ENCODE measurements at places on chromosomes 11 and 22.

DNA sequence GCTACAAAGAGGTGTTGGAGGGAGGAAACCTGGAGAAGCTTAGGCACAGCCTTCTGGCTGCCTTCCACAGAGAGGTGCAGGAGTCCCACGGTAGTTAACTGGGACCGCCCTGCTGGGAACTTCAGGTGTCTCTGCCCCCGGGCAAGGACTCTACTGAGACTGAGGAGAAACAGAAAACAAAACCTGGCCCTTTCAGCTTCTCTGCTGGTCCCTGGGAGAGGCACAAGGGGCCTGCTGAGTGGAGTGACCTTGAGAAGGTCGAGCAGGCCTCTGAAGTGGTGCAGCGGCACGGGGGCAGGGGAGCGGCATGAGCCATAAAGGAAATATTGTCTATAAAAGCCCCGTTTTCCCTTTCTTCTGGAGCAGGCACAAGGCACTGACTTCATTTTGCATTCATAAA, 38.9 kb downstream of the NTM start:
- DNase-seq: no peak

DNA sequence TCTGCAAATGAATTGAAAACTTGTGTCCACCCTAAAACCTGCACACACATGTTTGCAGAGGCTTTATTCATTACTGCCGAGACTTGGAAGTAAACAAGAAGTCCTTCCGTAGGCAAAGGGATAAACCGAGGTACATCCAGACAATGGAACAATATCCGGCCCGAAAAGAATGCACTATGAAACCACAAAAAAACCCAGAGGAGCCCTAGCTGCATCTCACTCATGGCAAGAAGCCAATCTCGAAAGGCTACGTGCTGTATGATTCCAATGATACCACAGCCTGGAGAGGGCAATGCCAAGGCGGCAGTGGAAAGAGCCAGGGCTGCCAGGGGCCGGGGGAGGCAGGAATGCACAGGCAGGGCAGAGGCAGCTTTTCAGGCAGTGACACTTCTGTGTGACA, 3.2 kb upstream of the MRPL23 start:
- DNase-seq: no peak

- no peak for DNase-seq
Measured at GRCh38 chr22:17060126-17060525, 24.7 kb upstream of the IL17RA start.

DNA sequence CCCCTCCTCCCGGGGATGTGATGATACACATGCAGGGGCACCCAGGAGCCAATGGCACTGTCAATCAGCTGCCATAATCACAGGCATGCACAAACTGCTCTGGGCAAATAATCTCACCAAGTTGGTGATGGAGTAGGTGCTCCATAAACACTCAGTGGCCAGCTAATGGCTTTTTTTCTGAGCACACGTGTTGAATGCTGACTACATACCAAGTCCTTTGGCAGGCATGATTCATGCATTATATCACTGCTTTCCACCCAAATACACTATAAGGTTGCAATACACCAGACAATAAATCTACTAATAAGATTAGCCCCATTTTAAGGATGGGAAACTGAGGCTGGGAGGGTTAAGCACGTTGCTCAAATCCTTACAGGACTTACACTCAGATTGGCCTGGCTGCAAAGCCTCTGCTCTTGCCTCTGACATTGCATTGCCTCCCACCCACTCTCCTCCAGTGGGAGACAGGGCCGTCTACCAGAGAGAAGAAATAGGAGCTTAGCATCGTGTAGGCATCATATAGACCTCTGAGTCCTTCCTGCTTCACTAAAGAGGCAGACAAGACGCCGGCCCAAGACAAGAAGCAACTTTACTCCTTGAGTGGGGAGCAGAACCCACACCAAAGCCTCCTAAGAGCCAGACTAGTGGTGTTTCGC, 32.7 kb upstream of the ACCSL start:
- no peak for DNase-seq

- DNase-seq: no peak
Measured at GRCh38 chr22:50576070-50576469, 2.2 kb downstream of the CPT1B start.

- no peak for DNase-seq
Measured at GRCh38 chr11:20342347-20343141, 21.0 kb upstream of the HTATIP2 start.

- DNase-seq: no peak
Measured at GRCh38 chr11:62400281-62400680, 18.6 kb upstream of the SCGB1A1 start.

- no peak for DNase-seq
Measured at GRCh38 chr11:121467471-121467870, 14.7 kb upstream of the SORL1-AS1 start.

DNA sequence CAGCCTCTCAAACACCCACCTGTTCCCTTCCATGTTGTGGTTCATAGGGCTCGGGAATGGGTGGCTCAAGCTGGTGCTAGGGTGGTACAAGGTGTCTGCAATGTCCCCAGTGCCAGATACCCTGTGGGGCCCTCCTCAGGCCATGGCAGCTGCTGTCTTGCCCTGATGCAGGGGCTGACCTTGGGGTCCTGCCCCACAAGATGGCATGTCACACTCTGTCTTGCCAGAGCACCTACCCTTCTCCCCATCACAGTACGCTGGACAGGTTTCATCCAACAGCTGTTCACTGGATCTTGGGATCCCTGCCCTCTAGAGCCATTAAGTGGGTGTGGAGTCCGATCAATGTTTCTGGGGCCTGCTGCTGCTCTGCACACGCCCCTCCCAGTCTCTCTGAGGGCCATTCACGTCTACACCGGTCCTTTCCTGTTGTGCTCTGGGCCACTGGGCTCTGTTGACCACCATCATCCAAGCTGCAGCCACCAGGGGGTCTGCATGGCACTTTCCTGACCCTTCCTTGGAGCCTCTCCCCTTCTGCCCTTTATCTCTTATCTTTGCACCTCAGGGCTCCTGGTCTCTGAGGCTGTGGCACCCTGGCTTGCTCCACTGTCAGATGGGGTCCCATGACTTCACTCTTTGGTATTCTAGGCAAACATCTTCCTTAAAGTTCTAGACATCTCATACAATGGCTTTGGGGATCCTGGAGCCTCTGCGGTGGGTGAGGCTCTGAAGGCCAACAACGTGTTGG, 7.1 kb downstream of the LRRC74B start:
- no peak for DNase-seq

- DNase-seq: no peak
Measured at GRCh38 chr22:29258407-29259252, 9.2 kb downstream of the RHBDD3 start.
